Testis (tissue), 5 donors: ENCODE measurements at places on chromosomes 2 and 18. TPM values are rescaled to one million over a fixed set of nuclear protein-coding genes. Genes with fewer than 3 reads are reported as not detected.
A peak's percentile ranks its signal among the peaks of the same experiment; 100 is the strongest.

The RNF138 gene
- total RNA-seq, result 121 TPM

DNA sequence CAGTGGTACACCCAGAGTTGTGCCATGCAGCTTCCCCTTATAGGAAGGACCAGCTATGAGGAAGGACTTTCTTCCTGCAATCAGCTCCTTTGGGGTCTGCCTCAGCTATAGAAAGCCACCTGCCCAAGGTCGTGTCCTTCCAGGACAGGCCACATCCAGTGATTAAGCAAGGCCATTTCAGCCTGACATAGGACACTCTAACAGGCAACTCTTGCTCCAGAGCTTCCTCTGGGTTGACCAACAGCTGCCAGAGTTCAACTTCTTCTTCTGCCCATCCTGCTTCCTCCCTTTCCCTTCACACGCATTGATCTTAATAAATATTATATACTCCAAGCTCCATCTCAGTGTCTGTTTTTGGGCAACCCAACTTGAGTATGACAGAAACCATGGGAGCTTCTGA lies 12.8 kb downstream of the LRP2 start:
- no peak for DNase-seq
- no peaks in the 10 kb centered on the region for H3K27me3 ChIP-seq
- no peak overlapping the region for H3K4me3 ChIP-seq
- H3K36me3 ChIP-seq, result no peaks in the 10 kb centered on the region
- peaks cover 22% of the 10 kb centered on the region for H3K4me1 ChIP-seq

DNA sequence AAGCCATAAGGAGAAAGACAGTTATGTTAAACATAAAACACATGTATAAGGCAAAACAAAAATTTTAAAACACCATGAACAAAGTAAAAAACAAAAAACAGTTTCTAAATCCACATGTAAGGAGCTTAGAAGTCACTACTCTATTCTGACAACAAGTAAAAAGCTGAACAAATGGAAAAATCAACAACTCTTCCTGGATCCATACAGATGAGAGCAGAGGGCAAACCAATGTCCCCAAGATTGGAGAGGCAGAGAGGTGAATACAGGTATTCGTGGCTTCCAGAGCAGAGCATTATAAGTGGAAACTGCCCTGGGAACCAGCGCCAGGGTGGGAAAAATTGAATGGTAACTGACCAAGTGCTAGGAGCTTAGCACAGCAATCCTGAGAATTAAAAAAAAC lies 93.5 kb downstream of the SPIRE1 start:
- no peaks in the 10 kb centered on the region for H3K36me3 ChIP-seq
- no peaks in the 10 kb centered on the region for H3K4me1 ChIP-seq
- H3K4me3 ChIP-seq, result no peak overlapping the region
- no peak overlapping the region for H3K27ac ChIP-seq

GRCh38 chr18:10081492-10081891 lies 167.7 kb downstream of the VAPA start:
- no peaks in the 10 kb centered on the region for H3K27me3 ChIP-seq
- no peaks in the 10 kb centered on the region for H3K4me1 ChIP-seq
- H3K36me3 ChIP-seq, result no peaks in the 10 kb centered on the region
- no peak overlapping the region for H3K27ac ChIP-seq
- DNase-seq, result no peak
- H3K4me3 ChIP-seq, result no peak overlapping the region

GRCh38 chr2:197280015-197280702 lies 30.4 kb downstream of the ANKRD44 start:
- no peak overlapping the region for H3K27ac ChIP-seq
- H3K4me1 ChIP-seq, result no peaks in the 10 kb centered on the region
- no peak overlapping the region for H3K4me3 ChIP-seq
- H3K27me3 ChIP-seq, result no peaks in the 10 kb centered on the region
- DNase-seq, result no peak

The IHH gene
- 0.39 TPM for total RNA-seq

The MC4R gene
- not detected for total RNA-seq

- no peaks in the 10 kb centered on the region for H3K27me3 ChIP-seq
- H3K4me3 ChIP-seq, result no peak overlapping the region
- H3K27ac ChIP-seq, result no peak overlapping the region
- no peaks in the 10 kb centered on the region for H3K36me3 ChIP-seq
- DNase-seq, result peak; percentile 28
- no peaks in the 10 kb centered on the region for H3K4me1 ChIP-seq
Observed at GRCh38 chr18:12361770-12362378, 15.2 kb downstream of the AFG3L2 start.

The SCYGR4 gene
- not detected for total RNA-seq
